ENCODE measurements at places on chromosomes 4 and X.

- DNase-seq: no peak
These were observed 96.4 kb downstream of the ANAPC10 start for GRCh38 chr4:145001635-145002034.

GRCh38 chr4:8594097-8595038 lies 1.8 kb downstream of the CPZ start:
- peak; percentile 51 for DNase-seq

- no peak for DNase-seq
These were observed 80.1 kb downstream of the FAM184B start for GRCh38 chr4:17701138-17701839.

- no peak for DNase-seq
These were observed 909.8 kb upstream of the FTHL17 start for GRCh38 chrX:31981546-31982062.

GRCh38 chrX:39532761-39533160 lies 565.0 kb downstream of the BCOR start:
- no peak for DNase-seq

GRCh38 chr4:962231-963208 lies 10.8 kb downstream of the DGKQ start:
- no peak for DNase-seq

DNA sequence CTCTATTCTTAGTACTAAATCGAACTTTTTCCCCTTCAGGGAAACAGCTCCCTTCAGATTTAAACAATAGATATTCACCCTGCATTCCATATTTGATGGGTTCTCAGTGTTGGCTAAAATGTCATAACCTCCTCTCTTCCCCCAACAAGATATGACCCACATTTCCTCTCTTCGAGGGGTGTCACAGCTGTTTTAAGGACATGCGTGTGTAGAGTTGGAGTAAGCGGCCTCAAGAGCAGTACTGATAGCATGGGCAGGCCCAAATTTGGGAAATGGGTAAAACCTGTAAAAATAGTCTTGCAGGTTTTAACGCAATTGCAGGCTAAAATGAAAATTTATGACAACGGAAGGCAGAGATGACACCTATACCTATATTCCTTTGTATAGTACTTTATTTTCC lies 28.7 kb downstream of the SAT1 start:
- DNase-seq: no peak

DNA sequence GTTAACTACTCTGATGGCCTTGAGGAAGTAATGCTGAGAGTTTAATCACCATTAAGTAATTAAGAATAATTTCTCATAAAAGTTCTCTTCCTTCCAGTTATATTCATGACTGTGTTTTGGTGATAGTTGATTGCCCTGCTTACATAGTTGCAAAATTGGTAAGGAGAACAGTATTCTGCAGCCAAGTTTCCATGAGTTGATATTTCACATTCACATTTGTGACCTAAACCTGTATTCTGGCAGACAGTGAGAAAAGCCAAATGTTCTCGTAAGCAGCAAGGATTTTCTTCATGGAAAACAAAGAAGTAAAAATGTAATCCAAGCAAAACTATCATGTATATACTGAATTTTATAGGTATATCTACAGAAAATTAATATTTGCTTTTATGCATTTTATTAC lies 187.8 kb upstream of the NUDT6 start:
- DNase-seq: no peak

DNA sequence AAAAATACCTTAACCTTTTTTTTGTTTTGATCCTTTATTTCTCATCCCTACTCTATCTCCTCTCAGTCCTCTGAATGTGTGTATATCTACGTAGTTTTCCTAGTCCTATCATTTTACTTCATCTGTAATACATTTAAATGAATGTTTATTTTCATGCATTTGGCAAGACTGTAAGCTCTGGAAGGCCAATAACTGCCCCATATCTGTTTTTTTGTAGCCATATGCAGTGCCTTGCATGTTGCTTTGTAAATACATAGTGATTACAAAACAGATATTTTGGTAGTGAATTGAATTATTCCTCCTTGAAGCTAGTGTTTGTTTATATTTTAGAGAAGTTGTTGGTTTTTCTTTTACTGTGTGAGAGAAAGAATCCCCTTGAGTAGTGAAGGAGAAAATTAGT lies 450.2 kb downstream of the PCDH18 start:
- no peak for DNase-seq

DNA sequence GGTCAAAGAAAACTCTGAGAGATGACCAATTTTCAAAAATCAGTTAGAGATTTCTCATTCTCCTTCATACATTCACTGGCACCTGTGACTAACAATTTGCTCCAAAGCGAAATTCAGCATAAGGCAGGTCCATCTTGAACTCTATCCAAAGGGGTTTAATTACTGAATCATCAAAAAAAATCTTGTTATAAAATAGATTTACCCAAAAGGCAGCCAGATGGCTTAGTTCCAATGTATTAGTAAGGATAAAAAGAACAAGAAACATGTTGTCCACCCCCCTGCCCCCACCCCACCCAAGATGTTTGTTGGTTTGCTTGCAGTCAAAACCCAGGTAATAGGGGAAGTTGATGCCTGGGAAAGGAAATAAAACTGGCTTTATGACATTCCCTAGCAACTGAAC lies 200.3 kb downstream of the ANTXR2 start:
- DNase-seq: no peak

DNA sequence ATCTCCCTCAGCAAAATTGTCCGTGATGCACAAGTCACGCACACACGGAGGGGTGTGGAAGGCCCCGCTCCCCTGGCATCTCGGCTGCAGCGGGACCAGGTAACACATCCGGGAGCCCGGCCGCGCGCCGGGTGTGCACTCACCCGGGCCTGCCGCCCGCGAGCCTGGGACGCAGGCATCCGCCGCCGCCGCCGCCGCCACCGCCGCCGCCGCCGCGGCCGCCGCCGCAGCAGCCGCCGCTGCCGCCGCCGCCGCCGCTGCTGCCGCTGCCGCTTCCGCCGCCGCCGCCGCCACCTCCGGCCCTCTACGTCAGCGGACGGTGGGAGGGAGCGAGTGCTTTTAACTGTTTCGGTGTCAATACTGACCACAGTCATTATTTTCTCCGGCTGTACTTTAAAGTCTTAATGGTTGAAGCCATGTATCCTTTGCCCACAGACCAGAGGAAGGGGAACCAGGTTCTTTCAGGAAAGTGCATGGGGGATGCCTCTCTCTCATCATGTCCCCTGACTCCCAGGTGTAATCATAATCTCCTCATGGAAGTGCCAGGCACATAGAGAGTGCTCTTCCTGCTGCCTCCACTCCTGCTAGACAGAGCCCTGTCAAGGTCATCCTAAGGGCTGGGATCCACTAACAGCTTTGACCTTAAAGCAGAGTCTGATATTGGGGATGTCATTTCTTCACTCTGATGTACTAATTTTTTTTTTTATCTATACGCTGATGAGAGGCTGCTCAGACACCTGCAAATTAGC lies 38.0 kb downstream of the MAGEE2 start:
- no peak for DNase-seq

DNA sequence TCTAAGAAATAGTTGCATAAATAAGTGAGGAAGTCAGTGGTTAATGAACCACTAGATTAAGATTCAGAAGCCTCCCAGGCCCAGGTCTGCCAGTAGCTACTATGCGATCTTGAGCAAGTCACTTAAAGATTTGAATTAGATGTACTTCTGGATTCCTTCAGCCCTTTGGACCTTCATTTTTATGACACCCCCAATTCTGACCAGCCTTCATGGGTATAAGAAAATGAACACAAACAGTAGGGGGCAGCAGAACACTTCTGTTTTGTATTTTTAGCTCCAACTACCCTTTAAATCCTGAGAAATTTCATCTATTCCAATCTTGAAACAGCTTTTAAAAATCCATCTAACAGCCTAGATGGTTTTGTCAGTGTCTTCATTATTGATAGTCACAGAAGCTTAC lies 19.0 kb downstream of the TMEM47 start:
- peak; percentile 4 for DNase-seq

GRCh38 chrX:84475101-84475500 lies 27.2 kb downstream of the HDX start:
- DNase-seq: no peak

GRCh38 chrX:118904218-118904617 lies 70.2 kb upstream of the LONRF3 start:
- no peak for DNase-seq

DNA sequence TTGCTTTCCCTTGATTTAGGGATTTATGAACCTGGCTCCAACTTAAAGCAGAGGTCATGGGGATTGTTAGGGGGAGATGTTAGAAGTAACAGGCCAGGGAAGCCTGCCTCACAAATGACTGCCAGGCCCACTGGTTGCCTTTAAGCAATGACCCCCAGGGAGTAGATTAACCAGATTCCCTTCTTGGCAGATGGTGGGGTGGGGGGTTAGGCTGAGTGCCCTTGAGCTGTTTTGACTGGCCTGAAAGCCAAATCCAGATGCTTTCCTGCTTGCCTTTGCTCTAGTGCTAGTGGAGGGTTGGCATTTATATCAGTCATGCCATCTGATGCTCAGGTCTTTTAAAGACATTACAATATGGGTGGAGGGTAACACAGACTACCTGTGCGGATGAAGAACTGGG lies 128.1 kb downstream of the TMEM164 start:
- DNase-seq: no peak

GRCh38 chrX:82589410-82589809 lies 918.7 kb upstream of the POU3F4 start:
- no peak for DNase-seq

- no peak for DNase-seq
These were observed 7.2 kb downstream of the MRFAP1 start for GRCh38 chr4:6647582-6648230.

DNA sequence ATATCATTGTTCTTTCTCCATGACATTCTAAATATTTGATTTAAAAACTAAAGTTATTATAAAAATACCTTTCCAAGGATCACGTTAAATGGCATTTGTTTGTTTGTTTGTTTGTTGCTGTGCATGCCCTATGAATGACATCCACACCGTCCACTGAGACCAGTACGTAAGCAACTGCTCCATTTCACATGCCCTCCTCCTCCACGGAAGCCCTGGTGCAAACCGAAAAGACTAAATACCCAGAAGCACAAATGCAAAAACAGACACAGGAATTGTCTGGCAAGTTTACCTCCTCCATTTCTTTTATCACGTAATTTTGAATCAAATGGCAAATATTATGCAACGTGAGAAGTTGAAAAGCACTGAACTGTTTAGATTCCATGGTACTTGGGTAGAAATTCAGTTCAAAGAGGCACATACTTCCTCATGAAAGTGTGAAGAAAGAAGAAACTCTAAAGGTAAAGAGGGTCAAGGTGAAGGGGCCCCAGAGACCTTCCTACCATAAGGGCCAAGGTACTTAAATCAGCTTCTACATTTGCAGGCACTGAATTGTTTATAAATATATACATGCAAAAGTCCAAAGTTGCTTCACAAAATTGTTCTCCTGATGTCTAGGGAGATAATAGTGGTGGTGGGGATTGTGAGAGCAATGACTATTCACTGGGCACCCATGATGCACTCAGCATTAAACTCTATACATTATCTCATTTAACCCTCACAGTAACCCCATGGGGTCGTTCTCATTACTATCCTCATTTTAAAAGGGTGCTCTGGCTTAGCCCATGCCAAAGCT lies 23.4 kb downstream of the IRF2 start:
- DNase-seq: no peak

DNA sequence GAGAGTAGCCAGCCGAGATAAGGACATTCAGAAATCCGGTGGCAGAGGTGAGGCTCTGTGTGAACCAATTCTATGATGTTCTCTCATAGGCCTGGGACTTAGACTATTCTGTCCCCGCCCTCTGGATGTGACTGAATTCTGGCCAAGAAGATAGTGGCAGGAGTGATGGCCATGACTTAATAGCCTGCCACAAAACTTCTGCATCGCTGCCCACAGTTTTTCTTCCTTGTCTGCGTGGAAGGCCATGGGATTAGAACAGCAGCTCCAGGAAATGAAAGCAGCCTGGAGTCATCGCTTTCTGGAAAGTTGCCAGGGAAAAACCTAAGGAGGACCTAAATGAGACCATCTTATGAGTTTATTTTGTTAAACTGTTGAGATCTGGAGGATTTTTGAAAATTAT lies 134.7 kb downstream of the F11 start:
- DNase-seq: no peak

DNA sequence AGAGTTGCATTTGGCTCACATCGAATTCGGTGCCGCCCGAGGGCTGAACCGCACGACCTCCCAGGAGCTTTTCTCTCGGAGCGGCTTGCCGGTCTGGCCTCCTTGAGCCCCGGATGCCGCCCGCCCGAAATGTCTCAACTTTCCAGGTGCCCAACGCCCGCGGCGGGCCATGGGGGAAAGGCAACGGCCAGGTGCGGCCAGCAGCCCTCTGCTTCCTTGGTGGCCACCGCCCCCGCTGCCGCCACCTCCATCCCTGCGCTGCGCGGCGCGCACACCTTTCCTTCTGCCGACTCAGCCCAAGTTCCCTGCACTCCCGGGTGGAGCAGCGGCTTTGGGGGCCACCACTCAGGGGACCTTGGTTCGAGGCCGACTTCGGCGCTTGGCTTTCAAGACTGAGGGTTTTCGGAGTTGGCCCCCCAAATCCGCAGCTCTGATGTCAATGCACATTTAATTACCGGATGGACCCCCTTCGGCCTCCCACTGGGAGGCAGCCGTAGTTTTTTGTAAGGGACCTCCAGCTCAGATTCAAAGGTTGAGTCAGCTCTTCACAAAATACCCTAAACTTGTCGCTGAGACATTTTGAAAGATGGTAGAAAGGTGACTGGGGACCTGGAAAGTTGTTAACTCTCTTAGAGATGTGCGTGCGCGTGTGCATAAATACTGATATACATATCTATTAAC lies 1.1 kb downstream of the AFF2 start:
- no peak for DNase-seq

GRCh38 chr4:137543648-137544047 lies 11.4 kb upstream of the PCDH18 start:
- DNase-seq: no peak

GRCh38 chr4:95528388-95528948 lies 20.3 kb downstream of the UNC5C start:
- DNase-seq: no peak

GRCh38 chrX:118418811-118419251 lies 72.9 kb downstream of the WDR44 start:
- DNase-seq: no peak

GRCh38 chrX:9983441-9983840 lies 16.3 kb downstream of the CLDN34 start:
- DNase-seq: no peak

- no peak for DNase-seq
These were observed 162.3 kb downstream of the BTC start for GRCh38 chr4:74631988-74632387.

DNA sequence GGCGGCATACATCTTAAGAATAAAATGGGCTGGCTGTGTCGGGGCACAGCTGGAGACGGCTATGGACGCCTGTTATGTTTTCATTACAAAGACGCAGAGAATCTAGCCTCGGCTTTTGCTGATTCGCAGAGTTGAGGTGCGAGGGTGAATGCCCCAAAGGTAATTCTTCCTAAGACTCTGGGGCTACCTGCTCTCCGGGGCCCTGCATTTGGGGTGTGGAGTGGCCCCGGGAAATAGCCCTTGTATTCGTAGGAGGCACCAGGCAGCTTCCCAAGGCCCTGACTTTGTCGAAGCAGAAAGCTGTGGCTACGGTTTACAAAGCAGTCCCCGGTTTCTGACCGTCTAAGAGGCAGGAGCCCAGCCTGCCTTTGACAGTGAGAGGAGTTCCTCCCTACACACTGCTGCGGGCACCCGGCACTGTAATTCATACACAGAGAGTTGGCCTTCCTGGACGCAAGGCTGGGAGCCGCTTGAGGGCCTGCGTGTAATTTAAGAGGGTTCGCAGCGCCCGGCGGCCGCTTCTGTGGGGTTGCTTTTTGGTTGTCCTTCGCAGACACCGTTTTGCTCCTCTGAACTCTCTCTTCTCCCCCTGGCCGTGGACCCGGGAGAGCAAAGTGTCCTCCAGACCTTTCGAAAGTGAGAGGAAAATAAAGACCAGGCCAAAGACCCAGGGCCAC lies 1.9 kb downstream of the SHOX start:
- no peak for DNase-seq

Data from erythroblast (primary cell).